ENCODE measurements at places on chromosomes 1 and 21. TPM values are rescaled to one million over a fixed set of nuclear protein-coding genes. Genes with fewer than 3 reads are reported as not detected.

DNA sequence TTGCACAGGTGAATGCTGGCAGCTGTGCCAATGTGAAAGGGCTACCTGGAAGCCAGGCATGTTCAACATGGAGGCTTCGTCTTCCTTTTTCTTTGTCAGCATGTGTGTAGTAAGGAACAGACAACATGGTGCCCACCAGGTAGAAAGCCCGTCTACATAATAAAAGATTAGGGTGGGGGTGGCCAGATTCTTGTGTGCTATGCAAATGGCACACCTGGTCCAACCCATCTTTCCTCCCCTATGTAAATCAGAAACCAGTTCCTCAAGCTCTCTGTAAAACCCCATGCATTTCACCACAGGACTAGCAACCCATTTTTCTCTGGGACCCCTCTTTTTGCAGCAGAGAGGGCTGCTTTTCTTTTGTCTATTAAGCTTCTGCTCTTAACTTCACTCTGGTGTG lies 72.3 kb upstream of the ZP4 start:
- DNase-seq = no peak

DNA sequence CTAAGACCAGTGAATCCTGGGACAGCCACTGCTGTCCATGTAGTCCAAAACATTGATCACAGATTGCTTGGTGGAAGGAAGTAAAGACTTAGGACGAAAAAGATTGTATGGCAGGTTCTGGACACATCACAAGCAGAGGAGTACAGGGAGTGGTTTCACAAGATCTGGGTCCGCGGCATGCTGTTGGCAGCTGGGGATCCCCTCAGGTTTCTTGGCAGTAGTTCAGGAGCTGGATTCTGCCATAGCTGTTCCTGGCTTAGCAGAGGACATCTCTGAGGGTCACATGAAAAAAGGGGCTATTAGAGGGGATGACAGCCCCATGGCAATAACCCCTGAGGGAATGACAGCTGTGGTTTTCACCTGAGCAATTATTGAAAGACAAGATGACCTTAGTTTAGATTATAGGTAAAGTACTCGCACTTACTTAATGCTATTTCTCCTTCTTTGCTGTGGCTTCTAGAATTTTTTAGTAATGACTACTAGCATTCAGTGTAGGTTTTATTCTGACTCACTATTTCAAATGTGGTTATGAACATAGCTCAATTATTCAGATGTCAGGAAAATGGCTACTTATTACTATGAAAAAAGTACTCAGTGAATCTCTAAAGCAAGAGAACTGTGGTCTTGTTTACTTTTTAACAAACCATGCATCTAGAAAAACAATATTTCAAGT lies 8.2 kb downstream of the KRTAP27-1 start:
- no peak for DNase-seq

- DNase-seq = no peak
Observed at GRCh38 chr1:86227026-86227425, 70.5 kb upstream of the COL24A1 start.

DNA sequence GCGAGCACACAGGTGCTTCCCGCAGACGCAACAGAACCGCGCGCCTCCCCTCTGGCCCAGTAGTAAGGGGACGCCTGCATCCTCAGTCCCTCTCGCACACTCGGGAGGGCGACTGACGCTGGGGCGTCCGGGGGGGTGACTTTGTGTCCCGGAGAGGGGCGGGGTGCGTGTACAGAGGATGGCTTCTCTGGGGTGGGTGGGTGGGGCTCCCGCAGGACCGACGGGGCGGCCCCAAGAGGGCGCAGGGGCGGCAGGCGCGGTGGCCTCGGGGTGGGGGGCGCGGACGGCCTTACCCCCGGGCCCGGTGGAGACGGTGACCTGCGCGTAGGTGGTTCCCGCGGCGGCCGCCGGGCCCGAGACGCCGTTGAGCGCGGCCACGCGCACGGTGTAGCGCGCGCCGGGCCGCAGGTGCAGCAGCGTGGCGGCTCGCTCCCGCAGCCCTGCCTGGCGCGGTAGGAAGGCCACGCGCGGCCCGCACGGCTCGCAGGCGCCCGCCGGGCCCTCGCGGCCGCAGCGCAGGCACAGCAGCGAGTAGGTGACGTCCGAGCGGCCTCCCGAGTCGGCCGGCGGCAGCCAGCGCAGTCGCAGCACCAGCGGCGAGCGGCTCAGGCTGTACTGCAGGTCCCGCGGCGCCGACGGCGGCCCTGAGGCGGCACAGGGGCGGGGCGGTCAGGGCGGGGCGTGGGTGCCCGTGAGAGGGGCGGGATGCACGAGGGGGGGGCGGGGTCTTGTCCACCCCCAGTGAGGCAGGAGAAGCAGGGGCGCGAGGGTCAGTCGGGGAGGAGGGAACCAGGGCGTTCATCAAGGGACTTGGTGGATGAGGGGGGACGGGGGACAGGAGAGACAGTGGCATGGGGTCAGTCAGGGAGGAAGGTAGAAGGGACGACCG lies 12.1 kb downstream of the EPHA10 start:
- no peak for DNase-seq

- DNase-seq = no peak
Observed at GRCh38 chr1:121458291-121459048, 273.7 kb downstream of the SRGAP2C start.

- DNase-seq = no peak
Observed at GRCh38 chr1:247268390-247269045, 12.6 kb downstream of the VN1R5 start.

GRCh38 chr1:208161656-208162375 lies 82.4 kb downstream of the PLXNA2 start:
- no peak for DNase-seq

DNA sequence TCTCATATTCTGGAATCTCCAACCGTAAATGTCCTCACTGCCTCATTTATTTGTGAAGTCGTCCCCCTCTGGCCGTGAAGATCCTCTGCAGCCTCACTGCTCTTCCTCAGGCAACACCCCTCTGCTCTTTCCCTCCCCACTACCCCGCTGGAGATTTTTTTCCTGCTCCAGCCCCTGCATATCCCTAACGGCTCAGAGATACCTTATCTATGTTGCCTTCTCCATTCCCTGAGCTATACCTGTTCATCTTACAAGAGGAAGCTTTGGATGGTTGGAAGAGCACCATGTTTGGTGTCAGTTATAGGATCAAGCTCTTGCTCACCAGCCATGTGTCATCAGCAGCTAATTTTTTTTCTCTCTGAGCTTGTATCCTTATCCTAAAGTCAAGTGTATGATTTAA lies 26.4 kb downstream of the LRRC8B start:
- no peak for DNase-seq

GRCh38 chr1:228339766-228340685 lies 66.6 kb downstream of the TRIM11 start:
- peak; percentile 49 for DNase-seq

GRCh38 chr1:190949939-190950338 lies 472.3 kb upstream of the BRINP3 start:
- no peak for DNase-seq

Gene MKNK1
- total RNA-seq = 30.9 TPM

Gene CMPK1
- total RNA-seq = 74.9 TPM

Gene DIO1
- not detected for total RNA-seq

Gene RGS13
- total RNA-seq = not detected

Gene CFHR5
- total RNA-seq = not detected

Gene ANKRD65
- total RNA-seq = 1.2 TPM

Gene ADAMTS5
- 0.98 TPM for total RNA-seq

Gene ARHGEF10L
- total RNA-seq = 51.0 TPM

Gene CHRM3
- total RNA-seq = 0.45 TPM
